ENCODE measurements at places on chromosomes 16 and 17.

GRCh38 chr16:56634715-56635440 is 2.4 kb downstream of the MT1M start:
- DNase-seq, result no peak

GRCh38 chr17:7711051-7711755 is 6.2 kb downstream of the EFNB3 start:
- no peak for DNase-seq

- peak; percentile 39 for DNase-seq
These were observed 9.7 kb upstream of the SNF8 start for GRCh38 chr17:48954300-48954755.

DNA sequence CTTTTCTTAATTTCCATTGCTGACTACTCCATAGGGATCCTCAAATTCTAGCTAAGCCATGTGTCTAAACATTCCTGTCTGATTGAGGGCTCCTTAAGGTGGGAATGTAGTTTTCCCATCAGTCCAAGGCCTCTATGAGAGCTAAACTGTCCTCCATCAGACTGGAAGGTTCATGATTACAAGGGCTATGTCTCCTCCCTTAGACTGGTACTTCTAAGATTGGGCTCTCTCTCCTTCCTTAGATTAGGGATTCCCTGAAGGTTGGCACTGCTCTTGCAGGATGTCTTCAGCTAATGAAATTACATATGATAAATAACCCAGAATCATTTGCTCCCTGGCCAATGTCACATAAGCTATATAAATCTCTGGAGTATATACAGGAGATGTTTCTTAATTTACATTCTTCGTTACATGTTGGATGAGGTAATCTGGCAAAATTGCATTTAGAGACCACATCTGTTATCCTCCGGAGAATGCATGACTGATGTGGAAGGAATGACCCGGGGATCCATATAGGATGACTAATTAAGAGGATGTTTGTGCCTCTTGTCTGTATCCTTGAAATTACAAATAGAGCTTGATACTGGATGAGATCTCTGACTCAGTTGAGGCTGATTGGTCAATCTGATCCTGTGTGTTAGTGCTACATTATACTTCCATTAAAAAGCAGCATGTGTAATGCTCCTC is 14.2 kb downstream of the B4GALNT2 start:
- no peak for DNase-seq

GRCh38 chr16:4461250-4462085 is 13.0 kb downstream of the NMRAL1 start:
- DNase-seq, result no peak

DNA sequence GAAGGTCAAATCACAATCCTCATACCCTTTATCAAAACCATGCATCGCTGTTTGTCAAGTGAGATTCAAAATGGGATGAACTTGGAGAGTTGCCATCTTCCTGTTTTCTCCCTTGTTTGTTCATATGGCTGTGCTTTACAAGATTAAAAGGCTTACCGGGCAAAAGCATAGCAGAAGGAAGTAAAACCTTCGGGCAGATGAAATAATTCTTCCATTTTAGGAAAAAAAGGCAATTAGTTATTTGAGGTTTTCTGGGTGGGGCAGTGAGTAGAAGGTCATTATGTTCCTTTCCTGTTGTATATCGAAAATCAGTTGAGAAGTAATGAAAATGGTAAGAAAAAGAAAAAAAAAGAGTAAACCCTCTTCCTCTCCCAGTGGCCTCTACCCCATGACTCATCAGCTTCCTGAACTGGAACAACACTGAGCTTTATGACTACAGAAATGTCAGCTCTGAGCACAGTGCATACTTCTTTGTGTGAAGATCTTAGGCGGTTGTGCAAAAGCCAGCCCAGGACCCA is 369.2 kb downstream of the CDH13 start:
- DNase-seq, result no peak

GRCh38 chr17:80833952-80834892 is 157.4 kb upstream of the CHMP6 start:
- DNase-seq, result no peak

DNA sequence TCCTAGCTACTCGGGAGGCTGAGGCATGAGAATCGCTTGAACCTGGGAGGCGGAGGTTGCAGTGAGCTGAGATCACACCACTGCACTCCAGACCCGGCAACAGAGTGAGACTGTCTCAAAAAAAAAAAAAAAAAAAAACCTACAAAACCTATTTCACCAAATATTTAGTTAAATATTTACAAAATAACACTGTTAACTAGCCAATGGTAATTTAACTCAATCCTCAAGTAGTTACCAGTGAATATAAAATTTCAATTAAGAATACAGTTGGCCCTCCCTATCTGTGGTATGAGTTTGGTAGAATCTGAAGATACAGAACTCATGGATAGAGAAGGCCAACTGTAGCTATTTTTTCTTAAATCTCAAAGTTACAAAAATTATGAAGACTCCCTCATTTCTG is 247.4 kb downstream of the SOX9 start:
- DNase-seq, result no peak

- DNase-seq, result no peak
These were observed 8.2 kb upstream of the CACNA1H start for GRCh38 chr16:1144476-1145382.

DNA sequence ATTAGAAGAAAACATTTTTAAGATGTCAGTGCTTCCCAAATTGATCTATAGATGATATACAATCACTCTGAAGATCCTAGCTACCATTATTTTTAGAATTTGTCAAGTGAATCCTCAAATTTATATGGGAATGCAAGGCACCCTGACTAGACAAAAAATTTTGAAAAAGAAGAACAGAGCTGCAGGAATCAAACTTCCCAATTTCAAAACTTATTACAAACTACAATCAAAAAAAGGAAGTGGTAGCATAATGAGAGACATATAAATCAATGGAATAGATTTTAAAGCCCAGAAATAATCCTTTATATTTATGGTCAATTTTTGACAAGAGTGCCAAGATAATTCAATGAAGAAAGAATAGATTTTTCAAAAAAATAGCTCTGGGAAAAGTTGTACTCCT is 198.3 kb upstream of the KCNJ16 start:
- no peak for DNase-seq

- no peak for DNase-seq
These were observed 53.8 kb upstream of the CMIP start for GRCh38 chr16:81390840-81391239.

GRCh38 chr17:549177-550040 is 165.2 kb downstream of the VPS53 start:
- DNase-seq, result no peak

- no peak for DNase-seq
These were observed 32.8 kb downstream of the MSI2 start for GRCh38 chr17:57289130-57289529.

DNA sequence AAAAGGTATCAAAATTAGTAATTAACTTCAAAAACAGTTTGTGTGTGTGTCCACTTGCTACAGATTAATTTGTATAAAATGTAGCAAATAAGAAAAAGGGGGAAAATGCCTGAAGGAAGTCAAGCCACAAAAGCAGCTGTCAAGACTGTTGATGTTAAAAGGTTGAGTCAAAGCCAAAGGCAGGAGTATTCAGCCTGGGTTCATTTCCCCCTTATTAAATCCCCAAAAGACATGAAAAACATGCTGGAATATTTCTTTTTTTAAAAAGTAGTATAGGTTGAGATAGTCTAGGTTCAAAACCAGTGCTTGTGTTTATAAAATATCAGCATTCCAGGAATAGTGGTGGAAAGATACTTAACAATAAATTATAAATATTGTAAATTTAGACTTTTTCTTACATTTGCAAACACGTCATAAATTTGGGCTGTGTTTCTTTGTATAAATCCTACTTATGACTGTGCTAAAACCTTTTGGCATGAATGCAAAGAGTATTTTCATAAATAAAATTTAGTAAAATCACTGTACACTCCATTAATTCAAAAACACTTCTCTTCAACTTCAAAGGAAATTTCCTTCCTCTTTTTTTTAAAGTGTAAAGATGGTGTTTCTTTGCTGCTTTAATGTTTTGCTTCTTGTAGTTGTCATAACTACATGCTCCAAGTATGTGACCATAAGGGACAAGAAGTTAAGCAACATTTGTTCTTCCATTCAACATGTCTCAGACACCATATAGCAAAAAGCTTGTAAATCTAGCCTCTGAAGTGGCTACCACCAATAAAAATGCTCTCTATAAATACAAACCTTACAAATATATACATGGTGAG is 72.0 kb downstream of the SKAP1 start:
- DNase-seq, result no peak

GRCh38 chr17:12081720-12082119 is 61.0 kb downstream of the MAP2K4 start:
- DNase-seq, result no peak

DNA sequence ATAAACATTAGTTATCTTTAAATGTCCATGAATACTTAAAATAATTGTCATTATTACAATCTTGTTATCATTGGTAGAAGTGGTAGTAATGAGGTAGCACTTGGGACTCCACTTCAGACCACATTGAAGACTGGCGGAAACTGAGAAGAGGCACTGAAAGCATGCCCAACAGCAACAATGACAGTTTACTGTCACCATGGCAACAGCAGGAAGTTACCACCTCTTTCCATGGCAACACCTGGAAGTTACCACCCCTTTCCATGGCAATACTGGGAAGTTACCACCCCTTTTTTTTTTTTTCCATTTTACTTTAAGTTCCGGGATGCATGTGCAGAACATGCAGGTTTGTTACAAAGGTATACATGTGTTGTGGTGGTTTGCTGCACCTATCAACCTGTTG is 494.9 kb upstream of the RBFOX1 start:
- DNase-seq, result no peak

DNA sequence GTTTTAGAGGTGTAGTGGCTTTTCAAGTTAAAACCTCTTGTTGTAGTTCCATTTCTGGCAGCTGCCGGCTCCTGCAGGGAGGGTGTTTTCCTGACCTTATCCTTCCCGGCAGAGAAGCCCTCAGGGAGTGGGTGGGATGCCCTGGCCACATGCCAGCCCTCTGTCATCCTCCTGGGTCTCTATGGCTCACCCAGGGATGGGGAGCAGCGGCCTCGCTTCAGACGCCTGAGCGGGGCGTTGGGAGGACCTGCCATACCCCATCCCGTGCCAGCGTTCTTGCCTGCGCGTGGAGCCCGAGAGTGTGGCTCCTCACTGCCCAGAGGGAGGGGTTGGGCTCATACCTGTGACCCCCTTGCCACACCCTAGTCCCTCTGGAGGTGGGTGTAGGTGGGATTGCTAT is 11.9 kb downstream of the KCNJ12 start:
- DNase-seq, result no peak

DNA sequence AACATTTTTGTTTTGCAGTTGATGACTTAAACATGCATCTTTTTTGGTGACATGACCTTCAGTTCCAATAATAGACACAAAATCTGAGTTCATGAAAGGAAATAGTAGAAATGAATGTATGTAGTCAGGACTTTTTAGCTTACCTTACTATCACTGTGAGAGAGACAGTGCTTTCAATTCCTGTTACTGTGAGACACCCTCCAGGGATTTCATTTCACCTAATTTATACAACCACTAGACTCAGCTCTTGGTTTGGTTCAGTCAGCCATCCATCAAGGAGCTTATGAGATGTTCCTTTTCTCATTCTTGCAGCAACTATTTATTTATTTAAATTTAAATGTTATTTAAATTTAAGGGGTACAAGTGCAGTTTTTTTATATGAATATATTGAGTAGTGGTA is 77.9 kb downstream of the MAP2K4 start:
- no peak for DNase-seq

DNA sequence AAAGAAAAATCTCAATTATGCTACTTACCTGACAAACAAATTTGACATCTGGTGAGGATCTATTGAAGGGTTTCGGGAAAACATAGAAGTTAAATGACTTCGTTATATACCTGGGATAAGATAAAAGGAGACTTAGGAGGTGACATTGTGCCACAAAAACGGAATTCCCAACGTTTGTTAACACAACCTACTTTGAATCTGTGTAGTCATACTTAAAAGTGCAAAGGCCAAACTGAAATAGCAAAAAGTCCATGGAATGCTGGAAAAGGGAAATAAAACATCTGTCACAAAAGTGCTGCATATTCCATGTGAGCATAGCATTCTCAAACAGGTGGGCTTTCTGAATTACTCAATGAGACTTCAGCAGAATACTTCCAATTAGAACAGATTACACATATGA is 3.0 kb downstream of the PARN start:
- DNase-seq, result no peak

- DNase-seq, result peak; percentile 80
These were observed 129.5 kb downstream of the ANKRD11 start for GRCh38 chr16:89360760-89361435.

GRCh38 chr17:12619459-12620199 is 46.1 kb upstream of the MYOCD start:
- DNase-seq, result no peak

DNA sequence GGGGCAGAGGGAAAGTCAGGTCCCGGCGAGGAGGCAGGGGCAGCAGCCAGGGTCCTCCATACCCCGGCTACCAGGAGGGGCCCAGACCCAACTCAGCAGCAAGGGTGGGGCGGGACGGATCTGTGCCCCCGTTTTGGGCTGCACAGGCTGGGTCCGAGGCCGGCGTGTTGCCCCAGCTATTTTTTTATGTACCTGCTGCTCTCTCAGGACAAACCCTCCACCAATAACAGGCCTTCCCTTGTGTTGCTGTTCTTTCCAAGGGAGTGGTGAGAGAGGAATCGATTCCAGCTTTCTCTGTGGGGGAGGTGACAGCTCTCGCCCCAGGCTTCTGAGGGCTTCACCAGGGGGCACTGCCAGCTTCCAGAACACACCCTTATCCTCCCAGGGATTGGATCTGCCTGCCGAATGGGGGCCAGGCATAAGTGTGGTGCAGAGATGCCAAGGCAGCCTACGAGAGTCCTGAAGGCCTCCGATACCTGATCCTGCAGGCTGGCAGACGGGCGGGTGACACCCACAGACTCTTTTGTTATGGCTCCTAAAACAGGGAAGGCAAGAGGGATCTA is 22.3 kb downstream of the RTN4RL1 start:
- DNase-seq, result no peak

DNA sequence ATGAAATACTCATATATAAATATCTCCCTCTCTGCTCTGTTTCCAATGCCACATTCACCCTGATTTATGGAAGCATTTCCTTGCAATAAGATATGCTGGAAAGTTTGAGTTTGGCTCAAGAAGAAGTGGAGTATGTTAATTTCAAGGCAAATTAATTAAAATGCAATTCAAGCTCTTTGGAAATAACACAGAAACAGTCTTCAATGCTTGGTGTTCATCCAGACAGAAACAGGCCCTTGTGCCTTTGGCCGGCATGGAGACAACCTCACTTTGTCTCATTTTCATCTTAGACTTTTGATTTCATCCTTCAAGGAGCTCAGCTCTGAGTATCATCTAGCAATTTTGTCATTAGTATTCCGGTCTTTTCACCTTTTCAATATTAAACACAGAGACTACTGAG is 210.0 kb downstream of the C16orf95 start:
- no peak for DNase-seq

DNA sequence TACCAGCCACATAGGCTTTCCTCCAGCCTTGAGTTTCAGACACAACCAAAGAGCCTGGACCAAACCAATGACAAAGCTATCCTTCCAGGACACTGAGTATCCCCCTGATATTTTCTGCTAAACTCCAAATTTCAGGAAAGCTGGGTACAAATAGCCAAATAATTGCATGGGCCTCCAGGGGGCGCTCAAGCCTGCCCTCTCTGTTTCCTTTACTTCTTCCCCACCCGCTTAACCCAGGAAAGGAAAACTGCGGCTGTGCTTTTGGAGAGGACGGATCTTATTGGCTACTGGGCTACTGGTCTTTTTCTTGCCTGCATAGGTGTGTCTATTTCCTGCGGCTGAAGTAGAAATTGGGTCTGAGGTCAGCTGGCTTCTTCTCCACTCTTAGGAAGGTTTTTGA is 30.1 kb downstream of the GNGT2 start:
- DNase-seq, result peak; percentile 64
